CD4-positive, alpha-beta T cell treated with Interleukin-15 for 1 hour (primary cell): ENCODE measurements at places on chromosomes 12 and 14.

GRCh38 chr12:111838353-111838752 is 3.7 kb upstream of the MAPKAPK5 start:
- no peak for DNase-seq

- DNase-seq = no peak
Measured at GRCh38 chr14:83478741-83479140, 1945.1 kb upstream of the SEL1L start.

- DNase-seq = no peak
Measured at GRCh38 chr12:91854725-91855124, 290.9 kb downstream of the BTG1 start.

DNA sequence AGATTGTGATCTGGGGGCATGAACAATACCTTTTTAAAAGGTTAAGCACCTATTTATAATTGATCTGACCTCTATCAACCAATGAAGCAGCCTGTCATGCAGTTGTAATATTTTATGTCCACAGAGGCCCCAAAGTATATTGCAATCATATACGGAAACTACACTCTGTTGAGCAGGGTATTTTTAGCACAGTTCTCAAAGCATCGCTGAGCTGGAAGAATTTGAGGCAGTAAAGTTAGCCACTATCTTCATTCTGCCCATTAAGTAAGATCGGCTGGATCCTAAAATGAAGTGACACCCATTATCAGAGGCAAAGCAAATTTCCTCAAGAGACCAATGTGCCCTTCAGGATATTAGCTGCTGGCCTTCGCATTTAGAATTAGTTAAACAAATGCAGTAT is 47.7 kb upstream of the GRIP1 start:
- DNase-seq = no peak

DNA sequence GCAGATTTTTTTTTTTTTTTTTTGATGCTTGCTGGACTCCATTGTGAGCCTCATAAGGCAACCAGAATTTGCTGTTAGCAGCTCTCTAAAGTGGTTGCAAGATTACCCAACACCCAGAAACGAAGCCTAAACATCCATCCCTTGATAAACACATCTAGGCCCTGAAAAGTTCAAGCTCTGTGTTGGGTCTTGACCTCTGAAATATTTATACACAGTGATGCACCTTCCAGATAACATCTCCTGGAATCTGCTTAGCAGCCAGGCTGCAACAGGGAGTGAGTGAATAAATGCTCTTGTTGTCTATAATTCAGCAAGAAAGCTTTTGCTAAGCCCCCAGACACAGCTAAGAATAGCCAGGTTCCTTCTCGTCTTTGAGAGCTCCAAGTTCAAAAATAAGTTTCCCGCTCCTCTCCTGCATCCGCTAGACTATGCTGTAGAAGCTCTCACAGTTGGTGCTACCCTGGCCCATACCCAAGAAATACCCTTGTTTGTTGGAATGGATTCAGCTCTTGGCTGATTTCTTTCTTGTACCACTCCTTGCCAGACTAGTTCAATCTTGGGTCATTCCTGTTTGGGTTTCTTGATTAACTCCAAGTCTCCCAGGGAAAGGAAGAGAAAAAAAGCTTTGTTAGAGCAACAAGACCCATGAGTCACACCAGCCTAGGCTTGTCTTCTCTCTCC is 610.6 kb upstream of the TBX3 start:
- DNase-seq = no peak

- DNase-seq = no peak
Measured at GRCh38 chr14:91383439-91383838, 34.2 kb downstream of the CCDC88C start.

DNA sequence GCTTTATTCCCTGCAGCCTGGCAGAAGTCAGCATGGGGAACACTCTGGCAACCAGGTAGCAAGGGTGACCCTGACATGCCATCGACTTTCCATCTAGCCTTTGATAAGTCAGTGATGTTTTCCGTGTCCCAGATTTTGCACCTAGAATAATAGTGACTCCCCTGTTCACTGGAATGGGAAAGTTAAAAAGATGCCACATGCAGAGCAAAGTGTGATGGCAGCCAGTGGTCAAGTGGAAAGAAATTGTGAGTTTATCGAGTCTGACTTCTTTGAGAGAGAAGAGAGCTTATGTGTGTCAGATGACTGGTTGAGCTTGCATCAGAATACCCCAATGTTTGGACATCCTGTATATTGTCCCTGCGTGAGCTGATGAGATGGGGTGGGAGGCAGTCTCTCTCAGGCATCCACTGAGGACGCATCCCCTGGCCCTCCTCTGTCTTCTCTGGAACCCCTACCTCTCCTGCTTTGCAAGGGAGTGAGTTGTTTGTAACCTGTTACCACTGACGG is 148.5 kb downstream of the GCH1 start:
- DNase-seq = no peak

DNA sequence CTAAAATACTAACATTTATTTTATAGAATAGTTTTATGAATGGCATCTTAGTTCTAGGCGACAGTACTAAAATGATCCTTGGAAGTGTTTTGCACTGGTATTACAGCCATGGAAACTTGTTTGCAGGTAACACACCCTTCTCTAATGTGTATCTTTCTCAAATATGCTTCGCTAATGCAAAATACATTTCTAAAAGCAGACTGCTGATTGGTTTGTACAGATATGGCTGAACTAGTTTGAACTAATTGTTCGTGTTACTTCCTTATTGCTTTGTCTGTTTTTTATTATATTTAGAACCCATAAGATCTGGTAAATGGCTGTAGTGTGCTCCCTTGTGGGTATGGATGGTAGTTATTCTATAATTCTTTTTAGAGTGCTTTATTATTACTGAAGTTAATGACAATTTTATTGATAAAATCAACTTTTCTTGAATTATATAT is 53.0 kb downstream of the ATF7IP start:
- DNase-seq = no peak

DNA sequence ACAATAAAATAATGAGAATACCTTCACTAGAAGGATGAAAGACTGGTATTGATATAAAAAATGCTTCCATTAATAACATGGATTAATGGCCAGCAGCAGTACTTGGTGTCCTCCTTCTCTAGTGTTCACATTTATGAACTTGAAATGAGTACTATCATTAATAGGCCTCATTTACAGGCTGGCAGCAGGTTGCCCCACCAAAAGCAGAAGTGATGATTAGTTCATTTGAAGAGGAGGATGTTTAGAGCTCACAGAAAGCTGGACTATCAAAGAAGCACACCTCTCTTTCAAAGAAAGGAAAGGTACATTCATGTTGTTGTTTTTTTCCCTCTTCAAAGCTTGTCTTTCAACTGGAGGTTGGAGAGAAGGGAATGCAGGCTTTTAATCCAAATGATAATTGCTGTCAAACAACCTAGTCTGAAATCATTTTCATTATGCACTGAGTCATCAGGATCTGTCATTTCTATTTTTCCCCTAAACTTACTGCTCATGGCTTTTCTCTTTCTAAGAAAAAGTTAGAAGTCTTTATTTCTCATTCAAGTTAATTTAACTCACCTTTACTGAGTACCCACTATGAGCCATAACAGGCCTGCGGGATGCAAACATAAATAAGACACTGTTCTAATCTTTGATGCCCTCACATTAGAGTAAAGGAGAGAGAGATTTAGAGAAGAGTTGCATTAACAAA is 157.9 kb upstream of the GRIP1 start:
- no peak for DNase-seq

DNA sequence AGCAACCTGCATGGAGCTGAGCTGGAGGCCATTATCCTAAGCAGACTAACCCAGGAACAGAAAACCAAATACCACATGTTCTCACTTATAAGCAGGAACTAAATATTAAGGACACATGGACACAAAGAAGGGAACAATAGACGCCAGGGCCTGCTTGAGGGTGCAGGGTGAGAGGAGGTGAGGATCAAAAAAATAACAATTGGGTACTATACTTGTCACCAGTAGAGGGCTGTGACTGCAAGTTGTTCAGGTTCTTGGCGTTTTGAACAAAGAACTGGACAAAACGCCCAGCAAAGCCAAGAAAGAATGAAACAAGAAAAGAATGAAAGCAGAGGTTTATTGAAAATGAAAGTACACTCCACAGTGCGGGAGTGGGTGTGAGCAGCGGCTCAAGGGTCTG is 208.5 kb upstream of the NEDD1 start:
- DNase-seq = no peak
